ENCODE measurements at places on chromosomes 5 and 9. TPM values are rescaled to one million over a fixed set of nuclear protein-coding genes. Genes with fewer than 3 reads are reported as not detected.
A peak's percentile ranks its signal among the peaks of the same experiment; 100 is the strongest.

BRINP1 gene
- not detected for total RNA-seq

CDO1 gene
- 0.40 TPM for total RNA-seq

UNC5A gene
- total RNA-seq = not detected

DNA sequence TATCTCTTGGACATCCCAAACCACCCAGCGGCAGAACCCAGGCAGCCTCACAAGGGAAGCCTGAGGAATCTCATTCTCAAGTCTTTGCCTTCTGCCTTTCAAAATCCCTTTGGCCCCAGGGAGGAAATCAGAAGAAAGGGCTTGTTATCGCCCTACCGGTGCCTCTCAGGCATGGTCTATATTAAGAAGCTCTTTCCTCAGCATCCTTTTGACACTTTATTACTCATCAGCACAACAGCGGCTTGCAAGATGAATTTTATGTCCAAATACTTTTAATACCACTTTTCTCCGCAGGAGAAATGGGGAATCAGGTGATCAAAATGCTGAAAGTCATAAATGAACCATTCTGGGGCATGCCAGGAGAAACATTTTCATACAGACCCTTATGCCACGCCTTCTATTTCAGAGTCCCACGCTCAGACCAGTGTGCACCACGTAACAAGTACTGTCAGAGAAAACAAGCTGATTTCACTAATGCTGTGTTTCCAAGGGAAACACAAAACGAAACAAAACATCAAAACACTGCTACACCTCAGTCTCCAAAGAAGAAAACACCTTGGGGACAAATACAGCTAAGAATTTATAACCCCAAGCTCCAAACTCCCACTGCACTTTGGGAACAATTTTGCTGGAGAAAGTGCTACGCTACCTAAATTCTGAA, 30.0 kb downstream of the RAPGEF1 start:
- peak overlapping the region; percentile 26 for H3K4me3 ChIP-seq
- DNase-seq = no peak
- H3K27ac ChIP-seq = peak overlapping the region; percentile 63
- peaks cover 70% of the 10 kb centered on the region for H3K4me1 ChIP-seq

DNA sequence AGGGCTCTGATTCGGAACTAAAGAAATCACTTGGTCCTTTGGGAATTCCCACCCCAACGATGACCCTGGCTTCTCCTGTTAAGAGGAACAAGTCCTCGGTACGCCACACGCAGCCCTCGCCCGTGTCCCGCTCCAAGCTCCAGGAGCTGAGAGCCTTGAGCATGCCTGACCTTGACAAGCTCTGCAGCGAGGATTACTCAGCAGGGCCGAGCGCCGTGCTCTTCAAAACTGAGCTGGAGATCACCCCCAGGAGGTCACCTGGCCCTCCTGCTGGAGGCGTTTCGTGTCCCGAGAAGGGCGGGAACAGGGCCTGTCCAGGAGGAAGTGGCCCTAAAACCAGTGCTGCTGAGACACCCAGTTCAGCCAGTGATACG, 83.4 kb downstream of the GOLPH3 start:
- no peak overlapping the region for H3K27ac ChIP-seq
- peaks cover 5% of the 10 kb centered on the region for H3K4me1 ChIP-seq
- no peak for DNase-seq
- no peaks in the 10 kb centered on the region for H3K36me3 ChIP-seq

DNA sequence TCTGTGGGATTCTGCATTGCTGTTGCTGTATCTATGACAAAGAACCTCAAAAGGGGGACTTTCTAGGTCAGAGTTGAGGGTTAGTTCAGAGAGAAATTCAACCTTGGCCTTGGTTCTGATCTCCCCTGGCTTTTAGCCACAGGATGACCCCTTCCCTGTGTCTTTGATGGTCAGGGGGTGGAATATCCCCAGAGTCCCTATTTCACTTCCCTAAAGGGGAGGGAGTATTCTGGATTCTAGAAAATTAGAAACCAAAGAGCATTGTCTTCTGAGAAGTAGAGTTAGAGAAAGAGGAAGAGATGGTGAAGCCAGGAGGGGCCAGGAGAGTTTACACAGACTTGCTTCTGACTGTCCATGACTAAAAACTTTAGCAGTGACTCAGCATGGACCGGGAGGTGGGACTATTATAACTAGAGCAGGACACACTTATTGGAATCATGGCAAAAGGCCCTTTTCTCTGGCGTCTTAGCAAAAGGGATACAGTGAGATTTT, 56.2 kb upstream of the LPAR1 start:
- H3K27me3 ChIP-seq = no peaks in the 10 kb centered on the region
- H3K36me3 ChIP-seq = no peaks in the 10 kb centered on the region
- no peaks in the 10 kb centered on the region for H3K4me1 ChIP-seq

- no peak overlapping the region for H3K4me3 ChIP-seq
- H3K27me3 ChIP-seq = no peaks in the 10 kb centered on the region
Observed at GRCh38 chr5:17788351-17788750, 154.1 kb downstream of the TAF11L14 start.

DNA sequence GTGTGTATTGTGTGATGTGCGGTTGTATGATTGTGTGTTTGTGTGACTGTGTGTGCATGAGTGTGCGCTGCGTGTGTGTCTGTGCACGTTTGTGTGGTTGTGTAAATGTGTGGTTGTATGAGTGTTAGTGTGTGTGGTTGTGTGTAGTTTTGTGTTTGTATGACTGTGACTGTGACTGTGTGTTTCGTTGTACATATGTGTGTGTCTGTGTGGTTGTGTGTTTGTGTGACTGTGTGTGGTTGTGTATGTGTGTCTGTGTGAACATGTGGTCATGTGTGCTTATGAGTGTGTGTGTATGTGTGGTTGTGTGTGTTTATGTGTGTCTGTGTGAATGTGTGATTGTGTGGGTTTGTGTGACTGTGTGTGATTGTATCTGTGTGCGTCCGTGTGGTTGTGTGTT, 197.8 kb downstream of the TTLL11 start:
- H3K27me3 ChIP-seq = no peaks in the 10 kb centered on the region
- H3K4me3 ChIP-seq = no peak overlapping the region
- no peaks in the 10 kb centered on the region for H3K4me1 ChIP-seq
- DNase-seq = no peak

- H3K4me3 ChIP-seq = no peak overlapping the region
- H3K36me3 ChIP-seq = no peaks in the 10 kb centered on the region
- H3K27me3 ChIP-seq = no peaks in the 10 kb centered on the region
Observed at GRCh38 chr9:13629067-13629466, 349.6 kb upstream of the MPDZ start.

DNA sequence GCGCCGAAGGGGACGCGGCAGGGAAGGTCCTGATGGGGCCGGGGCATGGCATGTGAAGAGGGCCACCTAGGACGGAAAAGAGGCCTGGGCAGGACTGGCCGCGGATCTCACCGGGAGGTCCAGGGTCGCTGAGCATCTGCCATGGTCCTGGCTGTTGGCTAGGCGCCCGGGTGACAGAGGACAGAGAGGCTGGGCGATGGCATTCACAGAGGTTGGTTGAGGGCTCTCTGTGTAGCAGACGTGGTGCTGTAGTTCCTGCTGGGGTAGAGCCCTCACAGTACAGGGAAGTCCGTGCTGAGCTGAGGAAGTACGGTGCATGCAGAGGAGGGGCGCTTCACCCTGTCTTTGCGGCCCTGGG, 427 bp downstream of the PCYOX1L start:
- peaks cover 72% of the 10 kb centered on the region for H3K4me1 ChIP-seq
- H3K36me3 ChIP-seq = peaks cover 51% of the 10 kb centered on the region
- no peaks in the 10 kb centered on the region for H3K27me3 ChIP-seq
- H3K4me3 ChIP-seq = peak overlapping the region; percentile 97

DNA sequence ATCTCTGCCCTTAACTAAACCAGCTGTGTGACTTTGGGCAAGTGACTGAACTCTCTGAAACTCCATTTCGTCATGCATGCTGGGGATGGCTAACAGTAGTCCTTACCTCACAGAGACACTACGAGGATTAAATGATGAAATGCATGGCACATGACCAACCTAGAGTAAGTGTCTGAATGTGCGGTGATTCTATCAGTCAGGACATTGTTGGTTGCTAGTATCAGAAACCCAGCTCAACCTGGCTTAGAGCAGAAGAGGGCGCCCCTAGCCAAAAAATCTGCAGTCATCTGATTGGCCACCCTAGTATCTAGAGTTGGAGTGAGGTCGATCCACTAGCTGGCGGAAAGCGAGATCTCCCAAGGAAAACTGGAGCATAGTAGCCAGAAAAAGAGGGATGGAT, 25.2 kb downstream of the NEURL1B start:
- no peaks in the 10 kb centered on the region for H3K4me1 ChIP-seq
- H3K27ac ChIP-seq = no peak overlapping the region
- no peak overlapping the region for H3K4me3 ChIP-seq
- H3K36me3 ChIP-seq = no peaks in the 10 kb centered on the region
- H3K27me3 ChIP-seq = peaks cover 2% of the 10 kb centered on the region

DNA sequence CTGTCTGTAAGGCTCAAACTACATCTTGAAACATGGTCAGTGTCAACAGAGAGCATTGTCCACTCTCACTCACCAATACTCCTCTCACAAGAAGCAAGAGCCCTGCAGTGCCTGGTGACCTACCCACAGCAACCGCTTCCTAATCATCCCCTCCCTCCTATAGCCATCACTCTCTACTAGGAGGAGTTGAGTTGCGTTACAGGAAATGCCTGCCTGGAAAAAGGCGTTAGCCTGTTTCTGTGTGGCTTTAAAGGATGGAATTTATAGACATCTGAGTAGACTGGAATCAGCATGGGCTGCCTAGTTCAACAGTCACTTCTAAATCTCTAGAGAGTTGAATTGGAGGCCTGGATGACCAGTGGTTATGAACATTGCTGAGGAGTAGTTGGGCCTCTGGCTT, 108.3 kb upstream of the FER start:
- H3K27me3 ChIP-seq = peaks cover 7% of the 10 kb centered on the region
- no peak overlapping the region for H3K27ac ChIP-seq
- DNase-seq = no peak
- H3K36me3 ChIP-seq = no peaks in the 10 kb centered on the region
- no peak overlapping the region for H3K4me3 ChIP-seq
- peaks cover 3% of the 10 kb centered on the region for H3K4me1 ChIP-seq

DNA sequence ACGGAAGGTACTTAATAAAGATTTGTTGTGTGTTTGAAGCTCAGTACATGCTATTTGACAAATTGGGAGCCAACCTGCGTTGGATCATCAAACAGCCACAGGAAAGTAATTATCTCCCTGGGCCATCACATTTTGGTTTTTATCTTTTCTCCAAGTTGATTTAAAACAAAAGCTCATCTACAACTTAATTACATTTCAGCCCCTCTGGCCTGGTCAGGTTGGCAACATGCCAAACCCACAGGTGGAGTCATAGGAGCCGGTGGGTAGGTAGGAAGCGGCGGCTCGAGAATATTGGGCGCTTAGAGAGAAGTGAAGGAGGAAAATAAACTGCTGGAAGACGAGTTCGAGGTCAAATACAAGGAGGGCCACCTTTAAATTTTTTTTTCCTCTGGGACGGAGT, 64.9 kb upstream of the FANCC start:
- peaks cover 47% of the 10 kb centered on the region for H3K27me3 ChIP-seq
- H3K36me3 ChIP-seq = no peaks in the 10 kb centered on the region
- H3K4me3 ChIP-seq = no peak overlapping the region
- H3K27ac ChIP-seq = no peak overlapping the region
- no peak for DNase-seq
- no peaks in the 10 kb centered on the region for H3K4me1 ChIP-seq

Data from activated CD8-positive, alpha-beta T cell treated with anti-CD3 and anti-CD28 coated beads, Interleukin-2, amount 10 ng/mL, durations not matched to agents 7 days and 5 days (primary cell).